Pancreas (tissue), 10 donors: ENCODE measurements at places on chromosomes 13 and 19. TPM values are rescaled to one million over a fixed set of nuclear protein-coding genes. Genes with fewer than 3 reads are reported as not detected.
A peak's percentile ranks its signal among the peaks of the same experiment; 100 is the strongest.

ZNF98 gene
- total RNA-seq = 5.8 TPM

KLK12 gene
- not detected for total RNA-seq

SIGLEC11 gene
- 2.8 TPM for total RNA-seq

PRKCG gene
- total RNA-seq = 0.28 TPM

ADGRE3 gene
- not detected for total RNA-seq

C5AR2 gene
- total RNA-seq = not detected

CLEC4M gene
- not detected for total RNA-seq

C19orf85 gene
- total RNA-seq = not detected

GAS6 gene
- total RNA-seq = 36.1 TPM

NKPD1 gene
- not detected for total RNA-seq

GJA3 gene
- total RNA-seq = 0.06 TPM

TMEM143 gene
- 4.0 TPM for total RNA-seq

CLEC17A gene
- total RNA-seq = 0.13 TPM

PABPC3 gene
- total RNA-seq = 0.06 TPM

CRB3 gene
- 37.7 TPM for total RNA-seq

FXYD7 gene
- 0.23 TPM for total RNA-seq

KIR2DL3 gene
- total RNA-seq = not detected

- DNase-seq = no peak
Observed at GRCh38 chr19:52336791-52337381, 843 bp downstream of the ZNF610 start.

GRCh38 chr13:77760893-77761292 lies 63.4 kb downstream of the SLAIN1 start:
- no peak for DNase-seq

DNA sequence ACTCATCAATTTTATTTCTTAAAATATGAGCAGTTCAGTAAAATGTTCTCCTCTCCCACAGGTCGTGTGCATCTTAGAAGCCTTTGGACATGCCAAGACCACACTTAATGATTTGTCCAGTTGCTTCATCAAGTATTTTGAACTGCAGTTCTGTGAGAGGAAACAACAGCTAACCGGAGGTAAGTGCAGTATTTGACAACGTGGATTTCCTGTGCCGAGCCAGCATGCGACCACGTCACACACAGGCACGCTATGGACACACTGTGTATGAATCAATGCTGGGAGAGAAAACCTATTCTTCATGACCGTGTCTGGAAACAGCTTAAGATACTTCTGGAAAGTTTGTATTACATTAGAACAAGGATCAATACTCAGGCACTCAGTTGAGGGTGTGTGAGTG lies 268.5 kb downstream of the MYO16 start:
- no peak for DNase-seq

DNA sequence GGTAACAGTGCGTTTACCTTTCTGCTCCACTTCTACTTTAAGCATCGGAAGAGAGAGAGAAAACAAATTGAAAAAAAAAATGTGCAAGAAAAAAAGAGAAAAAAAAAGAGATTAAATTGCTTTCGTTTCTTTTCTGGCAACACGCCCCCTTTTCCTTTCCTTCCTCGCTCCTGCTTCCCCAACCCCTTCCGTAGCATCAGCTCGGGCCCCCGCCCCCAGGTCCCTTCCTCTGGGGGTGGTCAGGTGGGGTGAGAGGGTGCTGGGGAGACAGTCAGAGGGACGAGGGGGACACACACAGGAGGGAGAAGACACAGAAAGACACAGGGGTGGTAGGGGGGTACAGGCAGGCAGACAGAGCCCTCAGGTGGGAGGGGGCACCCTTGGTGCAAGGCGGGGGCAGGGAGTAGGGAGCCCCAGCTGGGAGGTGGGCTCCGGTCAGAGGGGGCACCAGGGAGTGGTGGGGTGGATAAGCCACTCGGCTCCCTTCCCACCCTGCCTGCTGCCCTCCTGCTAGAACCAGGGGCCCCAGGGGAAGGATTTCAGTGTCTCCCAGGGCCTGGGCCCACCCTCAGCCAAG lies 30.7 kb upstream of the ASF1B start:
- DNase-seq = no peak

DNA sequence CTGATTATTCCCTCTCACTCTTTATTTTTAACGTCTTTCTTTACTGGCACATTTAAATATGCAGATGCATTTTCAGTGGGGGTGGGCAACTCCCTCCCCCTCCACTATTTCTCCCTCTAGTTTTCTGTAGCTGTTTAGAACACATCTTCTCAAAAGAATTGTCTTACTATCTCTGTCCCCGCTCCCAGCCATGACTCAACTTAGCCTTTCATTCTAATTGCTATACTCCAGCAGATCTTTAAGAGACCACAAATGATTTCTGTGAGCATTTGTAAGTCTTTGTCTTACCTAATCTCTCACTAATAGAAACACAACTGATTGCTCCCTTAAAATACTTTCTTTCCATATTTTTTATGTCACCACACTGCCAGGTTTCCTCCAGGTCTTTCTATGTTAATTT lies 350.9 kb downstream of the SPRY2 start:
- no peak for DNase-seq

- no peak for DNase-seq
Observed at GRCh38 chr13:33917190-33917589, 99.2 kb downstream of the RFC3 start.

DNA sequence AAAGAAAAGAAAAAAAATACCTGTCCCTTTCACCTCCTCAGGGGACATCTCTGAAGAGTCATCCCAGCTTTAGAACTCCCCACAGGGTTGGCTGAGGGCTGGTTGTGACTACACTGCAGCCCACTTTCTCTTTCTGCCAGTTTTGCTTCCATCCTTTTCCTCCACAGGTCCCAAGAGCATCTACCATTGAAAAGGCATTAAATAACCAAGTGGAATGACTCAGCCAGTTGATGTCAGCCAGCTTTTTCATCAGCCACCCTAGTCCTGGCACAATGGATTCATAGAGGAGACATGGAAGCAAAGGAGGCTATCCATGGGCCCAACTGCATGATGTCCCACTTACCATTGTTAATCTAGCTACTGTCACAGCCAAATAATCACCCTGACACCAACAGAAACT lies 9.2 kb upstream of the RCBTB1 start:
- no peak for DNase-seq

- DNase-seq = no peak
Observed at GRCh38 chr13:75569576-75569975, 20.0 kb downstream of the UCHL3 start.

DNA sequence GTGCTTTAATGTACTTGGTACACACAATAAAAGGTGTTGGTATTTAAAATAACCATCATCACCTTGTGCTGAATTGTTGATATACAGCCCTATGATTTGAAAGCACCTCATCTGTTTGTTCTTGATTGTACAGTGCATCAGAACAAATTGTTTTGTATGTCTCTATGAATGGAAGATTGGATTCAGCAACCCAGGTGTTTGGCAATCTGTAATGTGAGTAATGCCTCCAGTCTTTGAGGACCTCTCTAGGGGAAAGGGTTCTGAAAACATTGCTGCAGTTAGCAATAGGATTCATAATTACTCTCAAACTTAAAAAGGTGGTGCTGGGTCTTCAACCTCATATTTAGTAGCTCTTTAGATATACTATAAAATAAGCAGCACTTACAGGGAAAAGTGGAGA lies 341.8 kb downstream of the OXGR1 start:
- no peak for DNase-seq

GRCh38 chr19:28794301-28794700 lies 418.6 kb downstream of the UQCRFS1 start:
- no peak for DNase-seq

DNA sequence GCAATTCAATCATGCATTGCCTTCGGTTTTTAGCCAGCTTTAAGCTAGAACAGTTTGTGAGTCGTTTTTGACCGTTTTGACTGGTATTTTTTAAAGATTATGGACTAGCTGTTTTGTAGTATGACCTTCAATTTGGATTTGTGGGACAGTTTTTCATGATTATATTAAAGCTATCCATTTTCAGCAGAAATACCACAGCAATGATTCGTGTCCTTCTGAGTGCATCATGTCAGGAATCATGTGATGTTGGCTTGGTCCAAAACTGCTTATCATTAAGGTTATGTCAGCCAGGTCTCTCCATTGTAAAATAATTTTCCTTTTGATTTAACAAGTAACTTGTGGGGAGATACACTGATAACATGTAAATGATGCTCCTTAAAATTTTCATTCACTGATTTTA lies 229.0 kb downstream of the POSTN start:
- no peak for DNase-seq

DNA sequence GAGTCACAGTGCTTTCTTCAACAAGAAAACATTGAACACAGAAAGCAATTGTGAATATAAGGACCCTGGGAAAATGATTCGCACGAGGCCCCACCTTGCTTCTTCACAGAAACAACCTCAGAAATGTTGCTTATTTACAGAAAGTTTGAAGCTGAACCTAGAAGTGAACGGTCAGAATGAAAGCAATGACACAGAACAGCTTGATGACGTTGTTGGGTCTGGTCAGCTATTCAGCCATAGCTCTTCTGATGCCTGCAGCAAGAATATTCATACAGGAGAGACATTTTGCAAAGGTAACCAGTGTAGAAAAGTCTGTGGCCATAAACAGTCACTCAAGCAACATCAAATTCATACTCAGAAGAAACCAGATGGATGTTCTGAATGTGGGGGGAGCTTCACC lies 15.7 kb downstream of the ZNF175 start:
- DNase-seq = no peak

DNA sequence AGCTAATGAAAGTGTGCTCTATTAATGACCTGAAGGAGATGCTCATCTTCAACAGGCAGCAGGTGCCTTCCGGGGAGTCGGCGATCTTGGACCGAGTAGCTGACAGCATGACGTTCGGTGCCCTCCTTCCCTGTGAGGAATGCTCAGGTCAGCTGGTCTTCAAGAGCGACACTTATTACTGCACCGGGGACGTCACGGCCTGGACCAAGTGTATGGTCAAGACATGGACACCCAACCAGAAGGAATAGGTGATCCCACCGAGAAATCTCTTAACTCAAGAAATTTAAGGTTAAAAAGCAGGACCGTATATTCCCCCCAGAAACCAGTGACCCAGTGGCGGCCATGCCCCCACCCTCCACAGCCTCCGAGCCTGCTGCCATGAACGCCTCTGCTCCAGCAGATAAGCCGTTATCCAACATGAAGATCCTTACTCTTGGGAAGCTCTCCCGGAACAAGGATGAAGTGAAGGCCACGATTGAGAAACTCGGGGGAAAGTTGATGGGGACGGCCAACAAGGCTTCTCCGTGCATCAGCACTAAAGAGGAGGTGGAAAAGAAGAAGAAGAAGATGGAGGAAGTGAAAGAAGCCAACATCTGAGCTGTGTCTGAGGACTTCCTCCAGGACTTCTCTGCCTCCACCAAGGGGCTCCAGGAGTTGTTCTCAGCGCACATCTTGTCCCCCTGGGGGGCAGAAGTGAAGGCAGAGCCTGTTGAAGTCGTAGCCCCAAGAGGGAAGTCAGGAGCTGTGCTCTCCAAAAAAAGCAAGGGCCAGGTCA lies 22.8 kb upstream of the ANKRD10 start:
- no peak for DNase-seq

GRCh38 chr19:6945733-6946132 lies 58.4 kb downstream of the ADGRE1 start:
- no peak for DNase-seq

GRCh38 chr13:40460116-40460515 lies 206.3 kb downstream of the FOXO1 start:
- no peak for DNase-seq

GRCh38 chr19:33902802-33903488 lies 106.3 kb downstream of the KCTD15 start:
- DNase-seq = peak; percentile 52

DNA sequence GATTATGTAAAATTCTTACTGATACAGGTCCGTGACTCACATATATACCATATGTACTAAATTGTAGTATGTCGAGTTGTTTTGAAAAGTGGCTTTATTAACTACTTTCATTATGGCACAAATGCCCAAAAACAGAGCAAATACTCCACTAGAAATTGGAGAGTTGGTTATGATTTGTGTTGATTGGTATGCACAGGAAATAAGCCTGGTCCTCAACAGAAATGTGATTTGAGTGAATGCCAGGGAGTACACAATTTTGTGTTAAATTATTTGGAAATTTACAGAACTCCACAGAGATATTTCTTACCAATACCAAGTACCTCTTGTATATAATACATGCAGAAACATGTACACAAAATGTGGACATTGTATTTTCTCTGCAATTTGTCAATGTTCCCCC lies 676.7 kb downstream of the PCDH9 start:
- no peak for DNase-seq

GRCh38 chr19:1850809-1851653 lies 2.7 kb upstream of the REXO1 start:
- no peak for DNase-seq
